Common myeloid progenitor, CD34-positive (primary cell): ENCODE measurements at places on chromosomes 2 and 18.

DNA sequence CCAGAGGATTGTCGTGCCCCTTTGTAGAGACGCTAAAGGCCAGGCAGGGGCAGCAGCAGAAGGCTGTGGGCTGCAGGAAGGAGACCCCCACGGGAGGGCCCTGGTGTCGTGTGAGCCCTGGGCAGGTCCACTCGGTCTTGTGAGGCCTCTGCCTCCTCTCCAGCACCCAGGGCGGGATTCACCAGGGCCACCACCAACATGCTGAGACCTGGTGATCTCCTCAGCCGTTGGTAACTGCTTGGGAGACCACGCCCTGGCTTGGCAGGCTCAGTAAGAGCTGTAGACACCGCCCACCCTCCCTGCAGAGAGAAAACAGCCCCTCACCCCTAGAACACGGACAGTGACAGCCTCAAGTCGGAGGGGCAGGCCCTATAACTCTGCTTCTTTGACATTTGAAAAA is 21.1 kb downstream of the MBP start:
- DNase-seq, result no peak

GRCh38 chr18:23851470-23852002 is 162.3 kb downstream of the LAMA3 start:
- no peak for DNase-seq

GRCh38 chr2:25570161-25570845 is 103.1 kb downstream of the DTNB start:
- no peak for DNase-seq

GRCh38 chr2:239499726-239500573 is 99.1 kb upstream of the HDAC4 start:
- no peak for DNase-seq

DNA sequence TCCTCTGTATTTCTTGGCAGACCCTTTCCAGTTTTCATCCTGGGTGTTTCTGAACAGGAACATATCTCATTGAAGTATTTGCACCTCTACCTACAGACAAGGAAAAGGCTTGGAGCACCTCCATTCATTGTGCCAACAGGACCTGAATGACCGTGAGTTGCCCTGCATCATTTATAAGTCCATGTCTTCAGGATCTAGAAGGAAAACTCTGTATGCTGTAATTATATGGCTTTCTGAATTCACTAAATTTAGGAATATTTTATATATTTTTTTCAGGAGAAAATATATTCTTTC is 402.3 kb upstream of the SLC14A2 start:
- DNase-seq, result no peak
